ENCODE measurements at places on chromosomes 2 and 18.

DNA sequence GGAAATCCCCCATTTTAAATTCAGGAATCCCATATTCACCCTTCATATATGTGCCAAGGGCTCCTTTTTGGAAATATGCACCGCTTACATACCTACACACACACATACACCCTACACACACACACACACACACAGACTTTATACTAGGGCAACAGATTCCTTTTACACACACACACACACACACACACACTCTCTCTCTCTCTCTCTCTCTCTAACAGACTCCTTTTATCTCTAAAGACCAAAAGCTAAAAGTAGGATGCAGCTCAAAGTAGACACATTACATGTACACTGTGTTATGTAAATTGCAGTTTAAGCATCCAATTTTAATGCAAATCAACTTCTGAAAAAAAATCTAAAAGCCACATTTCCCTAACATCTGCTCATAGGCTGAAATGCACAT lies 130.9 kb upstream of the CAPN13 start:
- DNase-seq, result no peak

DNA sequence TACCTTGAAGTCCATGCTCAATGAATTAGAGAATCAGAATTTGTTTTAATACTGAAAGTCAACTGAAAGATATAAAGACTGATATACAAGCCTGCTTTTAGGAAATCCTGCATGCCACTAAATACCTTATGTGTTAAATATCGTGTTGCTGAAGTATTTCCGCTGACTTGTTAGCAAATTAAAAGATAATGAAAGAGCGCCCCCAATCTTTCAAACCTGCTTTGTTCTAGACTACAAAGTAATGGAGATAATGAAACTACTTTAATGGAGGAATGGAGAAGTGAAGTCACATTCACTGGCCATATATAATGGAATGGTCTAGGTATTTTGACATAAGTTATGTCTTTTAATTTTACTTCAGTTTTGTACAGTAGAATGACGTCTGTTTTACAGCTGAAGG lies 95.7 kb downstream of the ASXL3 start:
- DNase-seq, result no peak

- no peak for DNase-seq
Measured at GRCh38 chr18:75211953-75212750, 1.6 kb downstream of the TSHZ1 start.

- DNase-seq, result no peak
Measured at GRCh38 chr18:45974088-45974536, 7.0 kb upstream of the EPG5 start.

DNA sequence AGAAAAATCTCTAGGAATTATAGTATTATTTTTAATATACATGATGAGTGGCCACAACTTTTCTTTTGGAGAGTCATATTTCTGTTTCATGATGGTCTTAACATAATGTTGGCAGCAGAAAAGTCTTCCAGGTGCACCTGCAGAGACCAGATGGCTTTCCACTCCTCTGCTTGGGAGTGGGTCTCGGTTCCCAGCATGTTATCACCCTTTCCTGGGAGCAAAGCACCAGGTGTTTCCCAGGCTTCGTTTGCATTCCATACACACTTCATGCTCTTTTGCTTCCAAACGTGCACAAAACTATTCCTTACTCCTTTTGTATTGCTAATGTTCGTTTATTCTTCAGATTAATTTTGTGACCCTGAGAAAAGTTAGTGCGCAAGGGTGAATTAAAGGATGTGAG lies 305.2 kb downstream of the CDH2 start:
- no peak for DNase-seq

DNA sequence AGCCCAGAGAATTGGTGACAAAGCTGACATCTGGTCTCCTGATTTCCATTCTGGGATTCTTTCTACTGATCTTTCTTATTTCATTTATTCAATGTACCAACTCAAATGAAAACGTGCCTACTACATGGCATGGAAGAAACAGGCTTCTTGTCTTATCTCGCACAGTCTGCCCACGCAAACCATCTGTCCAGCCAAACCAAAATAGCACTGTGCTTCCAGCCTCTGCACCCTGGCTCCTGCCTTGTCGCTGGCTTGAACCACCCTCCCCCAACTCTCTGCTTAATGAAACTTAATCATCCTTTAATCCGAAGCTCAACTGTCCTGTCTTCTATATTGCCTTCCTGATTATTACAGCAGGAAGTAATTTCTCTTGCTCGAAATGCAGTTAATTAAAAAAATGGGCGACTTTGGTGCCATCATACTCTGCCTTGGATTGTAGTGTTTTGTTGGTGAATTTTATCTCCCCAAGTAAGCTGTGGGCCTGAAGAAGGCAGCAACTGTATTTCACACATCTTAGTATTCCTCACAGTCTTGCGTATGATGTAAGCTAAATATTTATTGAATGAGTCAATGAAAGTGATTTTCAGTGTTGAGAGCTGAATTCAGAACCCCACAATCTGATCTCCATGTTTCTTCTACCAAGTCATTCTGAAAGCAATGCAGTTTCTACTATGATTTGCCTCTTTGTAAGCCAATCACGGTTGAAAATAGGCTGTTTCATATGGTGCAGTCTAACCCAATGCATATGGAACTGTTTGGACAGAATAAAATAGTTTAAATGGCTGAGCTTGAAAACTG lies 190.8 kb downstream of the TMEM247 start:
- DNase-seq, result no peak

DNA sequence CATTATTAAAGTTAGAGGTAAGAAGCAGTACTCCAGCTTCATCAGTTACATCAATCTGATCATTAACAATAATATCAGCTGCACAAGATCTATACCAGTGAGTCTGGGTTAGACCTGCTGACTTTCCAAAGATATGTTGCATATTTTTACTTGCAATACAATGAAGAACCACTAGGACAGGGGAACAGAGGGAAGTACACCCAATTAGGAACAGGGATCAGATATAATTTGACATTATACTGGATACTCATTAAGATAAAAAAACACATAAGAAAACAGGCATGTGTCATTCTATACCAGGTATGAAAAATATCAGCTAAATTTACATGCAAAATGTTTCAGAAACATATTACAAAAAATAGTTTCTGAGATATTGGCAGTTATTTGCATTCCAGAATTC lies 995.1 kb upstream of the DDX18 start:
- no peak for DNase-seq

DNA sequence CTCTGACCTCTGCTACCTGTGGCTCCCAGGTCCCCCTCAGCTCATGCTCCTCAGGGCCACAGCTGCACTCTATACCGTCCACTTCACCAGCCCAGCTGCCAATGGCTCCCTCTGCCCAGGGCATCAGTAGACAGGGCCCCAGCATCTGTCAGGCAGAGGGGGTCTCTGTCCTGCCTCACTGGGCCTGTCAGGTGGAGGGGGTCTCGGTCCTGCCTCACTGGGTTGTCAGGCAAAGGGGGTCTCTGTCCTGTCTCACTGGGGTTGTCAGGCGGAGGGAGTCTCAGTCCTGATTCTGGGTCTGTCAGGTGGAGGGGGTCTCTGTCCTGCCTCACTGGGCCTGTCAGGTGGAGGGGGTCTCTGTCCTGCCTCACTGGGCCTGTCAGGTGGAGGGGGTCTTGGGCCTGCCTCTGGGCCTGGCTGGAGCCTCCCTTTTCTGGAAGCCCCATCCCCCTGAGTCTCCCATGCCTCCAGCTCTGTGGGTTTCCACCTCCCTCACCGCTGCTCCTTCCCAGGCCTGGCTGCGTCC lies 19.9 kb downstream of the SNORC start:
- no peak for DNase-seq

GRCh38 chr2:44578471-44579093 lies 216.8 kb downstream of the CAMKMT start:
- DNase-seq, result no peak

DNA sequence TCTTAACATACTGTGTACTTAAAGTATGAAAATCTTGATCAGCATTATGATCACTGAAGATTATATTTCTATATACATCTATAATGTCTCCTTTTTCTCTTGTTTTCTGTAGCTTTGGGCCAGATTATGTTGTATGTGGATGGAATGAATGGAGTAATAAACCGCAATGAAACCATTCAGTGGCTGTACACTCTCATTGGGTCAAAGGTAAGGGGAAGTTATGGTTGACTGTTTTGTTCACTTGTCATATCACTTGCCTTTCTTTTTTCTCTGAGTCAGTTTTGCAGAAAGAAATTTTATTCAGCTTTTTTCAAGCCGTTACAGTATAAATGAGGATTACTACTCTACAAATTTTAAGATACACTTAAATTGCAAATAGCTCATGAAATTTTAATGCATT lies 252.5 kb downstream of the TPGS2 start:
- no peak for DNase-seq

GRCh38 chr18:58098706-58099105 lies 54.7 kb downstream of the NEDD4L start:
- no peak for DNase-seq

- no peak for DNase-seq
Measured at GRCh38 chr2:204738721-204739120, 193.4 kb downstream of the PARD3B start.

DNA sequence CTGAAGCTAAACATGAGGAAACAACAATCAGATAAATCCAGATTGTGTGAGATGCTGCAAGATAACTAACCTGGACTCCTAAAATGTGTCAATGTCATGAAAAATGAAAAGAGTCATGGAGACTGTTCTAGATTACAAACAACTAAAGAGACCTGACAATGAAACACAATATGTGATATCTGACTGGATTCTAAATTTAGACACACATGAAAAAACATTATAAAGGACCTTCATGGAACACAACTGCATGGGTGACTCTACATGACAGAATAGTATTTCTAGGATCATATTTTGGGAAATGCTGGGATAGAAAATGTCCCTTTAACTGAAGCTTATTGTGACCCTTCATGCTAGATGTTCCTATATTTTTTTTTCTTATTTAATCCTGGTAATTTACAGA lies 18.5 kb upstream of the SPTBN1 start:
- no peak for DNase-seq

DNA sequence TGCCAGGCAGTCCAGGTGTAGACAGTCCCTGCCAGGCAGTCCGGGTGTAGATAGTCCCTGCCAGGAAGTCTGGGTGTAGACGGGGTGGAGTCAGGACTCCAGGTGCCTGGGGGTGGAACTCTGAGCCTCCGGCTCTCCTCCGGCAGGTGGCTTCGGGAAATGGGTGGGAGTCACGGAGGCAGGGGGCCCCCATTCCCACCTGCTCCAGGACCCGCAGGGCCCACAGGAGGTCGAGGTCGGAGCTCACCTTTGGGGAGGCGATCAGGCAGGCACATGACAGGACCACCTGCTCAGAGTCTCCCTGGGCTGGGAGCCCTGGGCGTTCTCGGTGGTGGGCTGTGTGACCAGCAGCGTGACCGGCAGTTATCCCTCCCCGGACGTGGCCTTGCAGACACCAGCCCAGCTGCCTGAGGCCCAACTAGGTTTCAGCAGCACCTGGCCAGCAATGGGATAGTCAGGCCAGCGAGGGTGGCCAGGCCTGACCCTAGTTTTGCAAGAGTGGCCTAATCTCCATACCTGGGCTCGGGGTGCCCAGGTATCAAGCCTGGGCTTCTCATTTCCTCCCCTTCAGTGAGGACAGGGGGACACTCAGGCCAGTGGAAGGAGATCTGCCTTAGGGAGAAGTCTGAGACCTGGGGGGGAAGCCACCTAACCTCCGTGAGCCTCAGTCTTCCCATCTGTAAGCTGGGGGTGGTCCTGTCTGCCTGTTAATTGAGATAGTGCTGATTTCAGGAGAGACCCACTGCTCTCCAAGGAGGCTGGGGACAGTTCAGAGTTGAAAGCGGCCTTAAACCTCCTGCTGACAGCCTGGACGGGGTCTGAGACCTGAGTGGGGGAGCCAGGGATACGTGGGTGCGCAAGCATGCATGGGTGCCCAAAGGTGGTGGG lies 13.2 kb downstream of the GPC1 start:
- no peak for DNase-seq

GRCh38 chr2:3204031-3204821 lies 173.4 kb downstream of the EIPR1 start:
- DNase-seq, result no peak

DNA sequence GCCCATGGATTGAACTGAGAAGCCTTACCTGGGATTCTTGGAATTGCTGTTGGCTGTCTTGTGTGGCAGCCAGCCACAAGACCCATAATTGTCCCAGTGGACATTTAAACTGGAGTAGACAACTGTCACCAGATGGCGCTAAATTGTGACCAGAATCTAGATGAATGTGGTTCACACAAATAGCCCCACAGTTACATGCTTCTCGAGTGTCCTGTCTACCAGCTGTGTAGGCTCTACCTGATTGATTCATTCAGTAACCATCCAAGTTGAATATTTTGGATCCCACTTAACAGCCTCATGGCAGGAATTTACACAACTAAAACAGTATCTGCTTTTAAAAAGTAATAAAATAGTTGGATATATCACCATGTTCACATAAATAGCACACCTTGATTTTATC lies 73.2 kb downstream of the MAP4K4 start:
- no peak for DNase-seq

DNA sequence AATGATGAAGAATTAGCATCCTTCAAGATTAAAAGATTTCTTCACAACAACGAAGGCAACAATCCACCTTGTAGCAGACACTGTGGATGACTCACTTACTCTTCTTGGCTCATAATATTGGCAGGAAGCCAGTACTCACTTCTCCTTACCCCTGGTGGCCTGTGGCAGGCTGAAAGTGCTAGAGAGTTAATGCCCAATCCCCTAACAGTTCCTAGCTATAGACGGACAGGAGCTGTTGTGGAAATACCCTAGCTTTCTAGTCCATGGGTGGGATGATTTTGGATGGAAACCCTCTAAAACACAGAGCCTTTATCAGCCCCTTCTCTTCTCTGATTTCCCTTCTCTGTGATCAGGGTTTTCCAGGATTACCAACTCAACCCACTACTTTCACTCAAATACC lies 128.6 kb upstream of the NYAP2 start:
- DNase-seq, result no peak

GRCh38 chr2:53500181-53500580 lies 267.4 kb upstream of the CHAC2 start:
- no peak for DNase-seq

DNA sequence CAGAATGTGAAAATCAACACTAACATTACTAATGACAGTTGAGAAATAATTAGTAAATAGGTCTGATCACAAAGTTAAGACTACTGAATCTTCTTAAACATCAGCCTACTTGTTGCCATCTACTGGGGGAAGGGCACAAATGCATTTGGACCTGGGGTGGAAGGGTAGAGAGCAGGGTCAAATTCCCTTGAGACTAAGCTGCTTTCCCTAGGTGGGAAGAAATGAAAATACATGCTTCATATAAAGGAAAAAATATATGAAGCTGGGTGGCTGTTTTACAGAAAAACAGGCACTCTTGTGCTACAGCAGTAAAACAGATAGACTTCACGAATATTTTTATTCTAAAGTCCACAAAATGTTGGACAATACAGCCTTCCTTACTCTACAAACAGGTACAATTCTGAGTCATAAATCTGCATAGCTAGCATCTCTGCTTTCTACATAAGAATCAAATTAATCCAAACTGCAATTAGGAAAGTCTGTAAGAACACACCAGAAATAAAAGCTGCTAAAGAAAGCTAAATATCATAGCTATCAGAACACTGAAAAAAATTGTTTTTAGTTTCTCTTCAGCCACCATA lies 10.9 kb downstream of the TRIP12 start:
- DNase-seq, result no peak

DNA sequence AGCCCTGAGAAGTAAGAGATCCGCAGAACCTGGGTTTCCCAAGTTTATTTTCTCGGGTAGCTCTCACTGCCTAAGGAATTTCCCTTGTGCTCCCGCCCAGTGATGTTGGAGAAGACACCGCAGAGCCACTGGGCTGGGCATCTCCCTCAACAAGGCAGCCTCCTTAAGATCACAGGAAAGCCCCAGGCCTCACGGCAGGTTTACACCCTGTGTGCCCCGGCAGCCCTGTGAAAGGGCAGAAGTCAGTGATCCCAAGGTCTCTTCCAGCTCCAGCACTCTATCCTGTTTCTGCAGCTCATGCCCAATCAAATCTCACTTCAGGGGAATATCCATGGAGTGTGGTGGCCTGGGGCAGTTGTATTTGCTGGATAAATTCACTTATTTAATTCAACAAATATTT lies 66.5 kb downstream of the ACTR2 start:
- no peak for DNase-seq

Measured in omental fat pad (tissue), 4 donors.